ENCODE measurements at places on chromosomes 1 and 21.

- no peak for DNase-seq
Observed at GRCh38 chr1:27646676-27647075, 11.7 kb upstream of the FGR start.

DNA sequence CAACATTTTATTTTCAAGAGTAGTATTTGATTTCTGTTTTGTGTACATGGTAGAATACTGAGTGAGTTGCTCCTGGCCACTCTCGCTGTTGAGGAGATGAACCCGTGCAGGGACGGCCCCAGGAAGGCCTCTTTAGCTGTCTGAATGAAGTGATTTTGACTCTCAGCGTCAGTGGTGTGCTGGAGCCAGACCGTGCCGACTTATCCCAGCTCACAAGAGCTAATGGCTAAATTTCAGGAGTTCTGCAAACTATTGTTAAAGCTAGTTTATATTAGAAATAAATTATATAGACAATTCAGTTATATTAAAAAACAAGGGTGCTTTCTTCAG, 111.2 kb upstream of the KIF26B start:
- no peak for DNase-seq

- DNase-seq: no peak
Observed at GRCh38 chr1:157410457-157410856, 141.9 kb downstream of the FCRL5 start.

- DNase-seq: no peak
Observed at GRCh38 chr21:35737449-35737848, 322.9 kb downstream of the SETD4 start.
